ENCODE measurements at places on chromosomes 16 and 17. TPM values are rescaled to one million over a fixed set of nuclear protein-coding genes. Genes with fewer than 3 reads are reported as not detected.

C17orf58 gene
- 25.5 TPM for total RNA-seq

PRCD gene
- under 0.01 TPM for total RNA-seq

NOXO1 gene
- total RNA-seq: not detected

ZC3H18 gene
- 15.7 TPM for total RNA-seq

RASL10B gene
- total RNA-seq: 0.33 TPM

EPN3 gene
- not detected for total RNA-seq

WSCD1 gene
- 30.1 TPM for total RNA-seq

OTOP3 gene
- total RNA-seq: not detected

FBXL16 gene
- 0.29 TPM for total RNA-seq

TMEM238L gene
- not detected for total RNA-seq

ABCC11 gene
- total RNA-seq: not detected

HOXB3 gene
- total RNA-seq: 15.7 TPM

MFAP4 gene
- not detected for total RNA-seq

PRR11 gene
- 24.6 TPM for total RNA-seq

TCAP gene
- 0.67 TPM for total RNA-seq

CYGB gene
- 0.65 TPM for total RNA-seq

GPATCH8 gene
- total RNA-seq: 28.8 TPM

PCGF2 gene
- total RNA-seq: 5.8 TPM

SEPHS2 gene
- total RNA-seq: 12.1 TPM

HS3ST4 gene
- not detected for total RNA-seq

RAB26 gene
- total RNA-seq: 0.65 TPM

TPSG1 gene
- total RNA-seq: not detected

KRT14 gene
- not detected for total RNA-seq

CDK3 gene
- total RNA-seq: 1.5 TPM

BIRC5 gene
- total RNA-seq: 38.8 TPM

CFAP97D1 gene
- not detected for total RNA-seq

FAM83G gene
- 18.9 TPM for total RNA-seq

ITGAX gene
- 1.1 TPM for total RNA-seq

PDPR gene
- 40.0 TPM for total RNA-seq

EFCAB13 gene
- total RNA-seq: 4.6 TPM

TP53TG3B gene
- total RNA-seq: not detected

PRSS36 gene
- total RNA-seq: 0.65 TPM

PRSS27 gene
- 1.1 TPM for total RNA-seq

AKAP10 gene
- total RNA-seq: 20.3 TPM

PRMT7 gene
- 38.4 TPM for total RNA-seq

OR3A3 gene
- total RNA-seq: not detected

DUSP14 gene
- 53.2 TPM for total RNA-seq

RUNDC3A gene
- total RNA-seq: 0.33 TPM

CRYM gene
- total RNA-seq: not detected

ASB16 gene
- total RNA-seq: not detected

Measured in vein endothelial cell (primary cell).